ENCODE measurements at places on chromosomes 16 and 17. TPM values are rescaled to one million over a fixed set of nuclear protein-coding genes. Genes with fewer than 3 reads are reported as not detected.

Gene CCT6B
- total RNA-seq = 2.1 TPM

Gene CSH1
- total RNA-seq = 8.9 TPM

Gene TTYH2
- total RNA-seq = 9.8 TPM

Gene GDPD1
- 4.2 TPM for total RNA-seq

All from astrocyte (in vitro differentiated cells and primary cell).